ENCODE measurements at places on chromosomes 2 and 18. TPM values are rescaled to one million over a fixed set of nuclear protein-coding genes. Genes with fewer than 3 reads are reported as not detected.
A peak's percentile ranks its signal among the peaks of the same experiment; 100 is the strongest.

DNA sequence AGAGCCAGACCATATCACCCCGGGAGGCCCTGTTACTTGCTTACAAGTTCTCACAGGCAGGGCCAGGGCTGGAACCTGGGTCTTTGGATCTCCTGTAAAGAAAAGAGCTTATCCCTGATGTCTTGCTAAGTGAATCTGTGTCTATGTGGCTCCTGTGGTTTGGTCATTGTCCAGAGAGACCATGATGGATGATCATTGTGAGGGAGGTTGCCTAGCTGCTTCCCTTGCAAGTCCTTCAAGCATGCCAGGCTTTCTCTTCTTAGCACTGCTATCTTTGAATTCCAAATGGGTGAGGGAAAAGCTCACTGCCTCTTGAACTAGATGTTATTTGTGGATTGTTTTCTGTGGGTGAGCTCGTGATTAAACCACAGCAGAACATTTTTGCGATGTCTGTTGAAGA, 151.6 kb downstream of the FSHR start:
- no peak for DNase-seq

- no peak for DNase-seq
Measured at GRCh38 chr2:14910654-14911053, 278.1 kb downstream of the LRATD1 start.

DNA sequence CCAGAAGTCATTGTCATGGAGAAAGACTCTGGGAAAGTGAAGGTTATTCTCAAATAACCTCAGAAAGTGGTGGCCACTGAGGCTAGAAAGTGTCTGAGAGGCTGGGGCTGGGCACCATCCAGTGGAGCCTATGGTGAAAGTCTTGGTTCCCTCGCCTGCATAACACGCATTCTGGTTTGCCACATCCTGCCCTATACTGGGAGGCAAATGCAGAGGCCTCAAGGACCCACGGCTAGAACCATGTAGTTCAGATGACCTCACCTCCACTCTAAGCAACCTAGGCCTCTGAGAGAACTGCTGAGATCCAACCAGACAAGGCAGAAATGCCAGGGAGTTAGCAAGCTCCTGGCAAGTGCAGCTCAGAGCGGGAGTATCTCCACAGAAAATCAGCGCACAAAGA, 5.1 kb downstream of the ITGB6 start:
- no peak for DNase-seq

RNF125 gene
- 1.7 TPM for total RNA-seq

DNA sequence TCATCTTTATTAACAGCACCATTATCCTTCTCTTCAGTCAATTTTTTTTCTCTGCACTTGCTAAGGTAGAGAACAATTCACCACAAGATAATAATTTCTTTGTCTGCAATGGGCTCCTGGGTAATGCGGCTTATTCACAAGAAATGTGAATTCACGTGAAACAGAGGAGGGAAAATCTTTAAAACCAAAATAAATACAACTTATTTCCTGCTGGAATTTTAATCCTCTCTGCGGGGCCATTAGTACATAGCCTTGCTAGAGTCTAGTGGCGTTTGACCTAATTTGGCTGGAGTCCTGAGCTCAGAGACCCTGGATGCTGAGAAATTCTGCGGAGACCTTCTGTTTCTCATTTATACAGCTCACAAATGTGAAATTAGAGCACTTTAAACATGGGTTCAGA, 319.3 kb upstream of the MMADHC start:
- DNase-seq = no peak

DNA sequence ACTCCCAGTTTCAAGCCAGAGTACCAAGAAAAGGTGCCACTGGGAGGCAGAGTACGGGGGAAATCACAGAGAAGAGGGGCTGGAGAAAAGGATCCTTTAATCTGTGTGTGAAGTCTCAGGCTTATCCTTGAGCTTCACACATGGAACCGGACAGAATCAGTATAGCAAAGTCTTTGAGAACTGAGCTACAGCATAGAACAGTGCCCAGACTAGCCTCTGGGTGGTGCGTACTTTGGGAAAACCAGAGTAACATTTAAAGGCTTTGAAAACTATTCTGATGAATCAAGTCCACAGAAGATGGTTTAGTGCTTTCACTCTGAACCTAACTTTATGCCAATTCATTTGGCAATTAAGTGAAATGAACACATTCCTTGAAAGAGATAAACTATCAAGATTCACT, 83.1 kb downstream of the BABAM2 start:
- DNase-seq = peak; percentile 51

DNA sequence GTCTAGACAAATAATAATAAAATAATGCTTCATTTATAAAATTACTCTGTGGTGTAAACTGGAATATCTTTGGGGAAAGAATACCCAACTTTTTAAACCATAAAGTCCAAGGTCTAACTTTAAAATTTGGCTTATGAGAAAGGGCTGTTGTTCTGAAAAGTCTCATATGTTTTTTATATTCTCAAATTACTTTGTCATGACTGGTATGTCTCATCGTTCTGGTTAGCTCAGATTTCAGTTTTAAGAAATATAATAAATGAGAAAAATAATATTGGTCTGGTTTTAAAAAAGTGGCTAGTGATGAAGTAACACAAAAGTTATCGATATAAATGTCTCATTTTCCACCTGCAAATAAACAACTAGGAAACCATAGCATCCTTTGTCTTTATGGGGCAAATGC, 1658.1 kb downstream of the LRP1B start:
- no peak for DNase-seq

CCDC68 gene
- total RNA-seq = 3.9 TPM

DNA sequence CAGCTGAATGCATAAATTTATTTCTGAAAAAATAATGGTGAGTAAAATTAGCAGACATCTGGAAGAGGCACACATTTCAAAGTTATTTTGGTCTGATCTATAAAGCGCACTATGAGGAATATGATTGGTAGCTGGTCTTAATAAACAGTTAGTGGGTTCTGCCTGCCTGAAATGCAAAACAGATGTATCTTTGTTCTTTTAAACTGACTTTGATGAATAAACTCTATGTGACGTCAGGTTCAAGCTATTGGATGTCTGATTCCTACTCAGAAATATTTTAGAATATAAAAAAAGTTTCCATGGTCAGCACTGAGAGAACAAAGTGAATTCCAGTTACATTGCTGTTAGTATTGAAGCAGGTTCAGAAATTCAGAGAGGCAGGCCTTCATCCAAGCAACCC, 136.4 kb downstream of the TPGS2 start:
- DNase-seq = no peak

CRYGD gene
- total RNA-seq = not detected

DNA sequence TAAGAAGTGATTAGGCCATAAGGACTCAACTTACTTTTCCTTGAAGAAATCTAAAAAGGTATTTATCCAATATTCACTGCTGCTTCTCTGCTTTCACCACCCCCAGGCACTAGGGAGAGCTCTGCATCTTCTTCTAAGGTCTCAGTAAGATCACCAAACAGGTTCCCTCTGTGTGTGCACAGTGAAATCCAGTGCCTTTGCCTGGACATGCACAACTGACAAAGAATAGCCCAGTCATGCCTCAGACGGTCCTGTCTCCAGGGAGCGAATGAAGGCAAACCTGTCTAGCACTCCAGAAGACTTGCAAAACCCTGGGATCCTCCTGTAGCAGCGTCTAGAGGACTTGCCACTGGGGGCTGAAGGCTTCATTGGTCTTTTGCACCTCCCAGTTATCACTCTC, 344.5 kb upstream of the LRATD1 start:
- DNase-seq = peak; percentile 99

DNA sequence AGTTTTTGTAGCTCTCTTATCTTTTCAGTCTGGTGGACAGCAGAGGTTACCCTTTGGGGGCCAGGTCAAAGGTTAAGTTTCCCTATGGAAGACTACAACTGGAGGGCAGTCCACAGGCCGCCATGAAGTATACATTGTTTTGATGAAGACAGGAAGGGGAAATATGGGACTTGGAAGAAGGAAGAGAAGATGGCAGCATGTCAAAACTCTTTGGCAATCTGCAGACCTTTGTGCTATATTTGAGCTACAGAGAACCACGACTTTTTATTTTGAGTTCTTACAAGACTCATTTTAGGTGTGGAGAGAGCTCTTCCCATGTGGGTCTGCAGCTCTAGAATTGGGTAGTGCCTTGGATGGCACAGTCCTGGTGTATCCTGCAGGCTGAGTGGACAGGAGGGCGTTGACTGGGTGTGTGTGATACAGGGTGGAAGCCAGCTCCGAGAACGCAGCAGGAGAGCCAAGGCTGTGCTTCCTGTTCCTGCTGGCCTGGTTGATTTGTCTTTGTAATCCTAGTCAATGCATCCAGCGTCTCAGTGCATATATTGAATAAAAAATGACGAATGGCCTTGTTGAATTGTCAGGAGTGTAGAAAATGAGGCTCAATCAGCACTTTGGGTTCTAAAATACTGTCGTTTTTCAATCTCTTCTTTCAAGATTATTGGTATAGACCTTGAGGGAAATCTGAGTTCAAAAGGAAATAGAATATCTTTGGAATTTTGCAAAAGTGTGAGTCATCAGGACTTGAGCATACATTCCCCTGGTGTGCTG, 11.5 kb downstream of the ITGA6 start:
- peak; percentile 82 for DNase-seq

STPG4 gene
- 0.07 TPM for total RNA-seq

COMMD1 gene
- total RNA-seq = 35.8 TPM

SERPINB12 gene
- 0.07 TPM for total RNA-seq

COL3A1 gene
- total RNA-seq = 0.24 TPM

- no peak for DNase-seq
Measured at GRCh38 chr2:147355706-147356105, 489.1 kb upstream of the ACVR2A start.

GRCh38 chr18:44850001-44850400, 169.3 kb downstream of the SETBP1 start:
- DNase-seq = no peak

DNA sequence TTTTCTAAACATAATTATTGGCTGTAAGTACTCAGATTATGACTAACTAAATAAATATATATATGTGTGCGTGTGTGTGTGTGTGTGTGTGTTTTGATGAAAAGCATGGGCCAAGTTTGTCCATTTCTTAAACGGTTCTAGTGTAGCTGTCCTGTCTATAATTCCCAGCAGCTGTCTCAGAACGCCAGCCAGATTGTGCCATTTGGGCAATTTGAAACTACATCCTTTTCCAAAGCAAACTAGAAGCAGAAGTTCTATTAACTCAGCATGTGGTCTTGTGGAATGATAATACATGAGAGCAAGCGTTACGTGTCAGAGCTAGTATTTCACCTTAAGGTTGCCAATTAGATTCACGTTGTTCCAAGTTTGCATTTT, 1.7 kb downstream of the ARHGAP28 start:
- DNase-seq = peak; percentile 52

DNA sequence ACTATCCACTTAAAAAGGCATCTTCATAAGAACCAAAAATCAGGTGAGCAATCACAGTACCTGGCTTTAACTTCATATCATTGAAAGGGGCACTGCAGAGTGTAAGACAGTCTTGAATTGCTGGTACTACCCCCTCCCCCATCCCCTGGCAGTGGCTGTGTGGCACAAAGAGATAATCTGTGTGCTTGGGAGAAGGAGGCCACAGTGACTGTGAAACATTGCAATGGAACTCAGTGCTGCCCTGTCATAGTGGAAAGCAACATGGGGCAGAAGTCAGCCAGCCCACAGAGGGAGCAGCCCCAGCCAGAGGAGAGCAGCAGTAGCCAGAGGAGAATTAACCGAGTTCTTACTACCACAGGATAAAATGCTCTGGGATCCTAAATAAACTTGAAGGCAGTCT, 45.3 kb upstream of the UGP2 start:
- DNase-seq = no peak

GRCh38 chr2:88690591-88691338, 708 bp upstream of the RPIA start:
- DNase-seq = peak; percentile 69

- DNase-seq = no peak
Measured at GRCh38 chr2:204401114-204401513, 144.2 kb upstream of the PARD3B start.

DNA sequence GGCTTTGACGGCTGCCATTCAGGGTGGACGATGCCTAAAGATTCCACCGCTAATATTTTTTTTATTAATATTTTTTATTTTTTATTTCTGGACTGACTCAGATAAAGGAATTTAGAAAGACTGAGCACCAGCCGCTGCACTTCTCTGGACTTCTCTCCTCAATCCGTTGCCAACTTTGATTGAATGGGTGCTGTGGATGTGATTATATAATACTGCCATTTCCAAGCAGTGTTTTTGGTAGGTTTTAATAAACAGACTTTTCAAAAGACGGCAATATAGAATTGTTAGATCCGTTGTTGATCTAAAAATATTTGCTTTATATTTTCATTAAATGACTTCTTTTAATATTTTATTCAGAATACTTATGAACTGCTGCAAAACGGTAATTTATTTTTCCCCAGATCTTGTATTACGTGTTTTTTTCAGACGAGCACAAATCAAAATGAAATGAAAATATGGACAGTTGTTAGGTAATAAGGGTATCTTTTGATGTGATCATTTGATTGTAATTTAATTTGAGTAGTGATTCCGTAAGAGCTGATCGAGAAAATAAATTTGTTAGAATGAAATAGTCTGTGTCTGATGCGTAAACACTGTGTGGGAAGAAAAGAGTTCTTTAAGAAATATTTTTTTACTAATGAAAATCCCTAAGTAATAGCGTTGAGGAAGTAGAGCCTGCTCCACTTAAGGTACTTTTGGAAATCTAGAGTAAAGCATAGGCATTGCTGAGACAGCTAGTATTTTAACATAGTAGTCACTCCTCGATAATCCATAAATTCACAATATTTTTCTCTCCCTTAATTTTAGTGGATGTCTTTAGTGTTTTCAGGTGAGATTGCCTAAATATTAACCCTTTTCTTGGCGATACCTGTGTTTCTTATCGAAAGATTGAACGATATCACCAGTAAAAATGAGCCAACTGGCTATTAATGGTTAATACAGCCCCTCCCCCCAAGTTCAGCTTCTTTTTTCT, 4.4 kb downstream of the POU3F3 start:
- DNase-seq = no peak

DNA sequence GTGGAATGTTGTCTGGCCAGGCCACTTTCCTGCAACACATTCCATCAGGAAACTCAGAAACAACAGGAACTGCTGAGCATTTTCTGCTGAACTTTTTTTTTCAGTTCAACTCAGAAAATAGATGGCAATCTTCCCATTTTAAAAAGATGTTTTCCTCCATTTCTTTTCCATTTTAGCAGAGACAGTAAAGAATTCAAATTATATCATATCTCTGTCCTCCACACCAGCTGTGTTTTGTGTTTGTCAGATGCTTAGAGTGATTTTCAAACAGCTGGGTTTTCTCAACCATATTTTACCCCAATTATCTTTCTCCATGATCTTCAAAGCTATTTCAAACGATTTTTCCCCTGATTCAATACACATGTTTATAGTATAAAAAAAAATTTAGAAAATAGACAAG, 713.4 kb downstream of the LRRTM4 start:
- peak; percentile 36 for DNase-seq

KRCC1 gene
- 23.2 TPM for total RNA-seq

- peak; percentile 93 for DNase-seq
Measured at GRCh38 chr2:47043142-47043890, 111.8 kb downstream of the STPG4 start.
